ENCODE measurements at places on chromosomes 2 and 18. TPM values are rescaled to one million over a fixed set of nuclear protein-coding genes. Genes with fewer than 3 reads are reported as not detected.

DNA sequence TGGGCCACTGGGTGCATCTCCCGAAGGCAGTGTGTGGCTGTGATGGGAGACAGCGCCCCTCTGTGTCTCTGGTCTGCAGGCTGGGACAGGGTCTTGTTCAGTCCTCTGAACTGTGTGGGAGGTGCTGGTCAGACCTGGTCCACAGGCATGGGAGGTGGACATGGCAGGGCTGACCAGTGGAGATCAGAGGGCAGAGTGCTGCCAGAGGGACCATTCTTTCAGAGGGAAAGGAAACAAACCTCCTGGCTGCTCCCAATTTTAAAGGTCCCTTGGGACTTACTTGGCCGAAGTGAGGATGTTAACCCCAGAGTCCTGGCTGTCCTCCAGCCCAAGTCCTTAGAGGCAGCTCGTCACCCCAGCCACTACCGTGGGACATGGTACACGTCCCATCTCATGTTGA, 4.0 kb downstream of the CAPN13 start:
- no peak for DNase-seq

Gene ELOA2
- not detected for total RNA-seq

GRCh38 chr18:58768293-58768974, 96.2 kb upstream of the ZNF532 start:
- DNase-seq: peak; percentile 88

Gene ERICH2
- total RNA-seq: not detected

Gene ST6GAL2
- total RNA-seq: not detected

Gene FAM161A
- total RNA-seq: 6.2 TPM

DNA sequence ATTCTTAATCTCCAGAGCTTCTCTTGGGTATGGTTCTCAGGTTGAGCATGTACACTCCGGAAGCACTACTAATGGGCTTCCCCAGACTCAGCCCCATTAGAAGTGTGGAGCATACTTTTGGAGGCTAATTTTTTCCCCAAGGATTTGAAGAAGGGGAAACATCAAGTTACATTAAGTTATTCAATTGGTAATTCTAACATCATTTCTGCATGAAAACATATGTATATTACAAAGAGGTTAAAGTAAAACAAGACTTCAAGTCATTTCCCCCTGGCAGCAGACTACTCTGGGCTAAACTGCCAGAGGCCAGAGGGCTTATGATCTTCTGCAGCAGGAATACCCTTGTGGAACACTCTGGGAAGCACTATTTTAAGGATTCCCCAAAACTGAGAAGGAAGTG, 227.7 kb upstream of the STK17B start:
- DNase-seq: no peak

Gene SERPINB13
- not detected for total RNA-seq

DNA sequence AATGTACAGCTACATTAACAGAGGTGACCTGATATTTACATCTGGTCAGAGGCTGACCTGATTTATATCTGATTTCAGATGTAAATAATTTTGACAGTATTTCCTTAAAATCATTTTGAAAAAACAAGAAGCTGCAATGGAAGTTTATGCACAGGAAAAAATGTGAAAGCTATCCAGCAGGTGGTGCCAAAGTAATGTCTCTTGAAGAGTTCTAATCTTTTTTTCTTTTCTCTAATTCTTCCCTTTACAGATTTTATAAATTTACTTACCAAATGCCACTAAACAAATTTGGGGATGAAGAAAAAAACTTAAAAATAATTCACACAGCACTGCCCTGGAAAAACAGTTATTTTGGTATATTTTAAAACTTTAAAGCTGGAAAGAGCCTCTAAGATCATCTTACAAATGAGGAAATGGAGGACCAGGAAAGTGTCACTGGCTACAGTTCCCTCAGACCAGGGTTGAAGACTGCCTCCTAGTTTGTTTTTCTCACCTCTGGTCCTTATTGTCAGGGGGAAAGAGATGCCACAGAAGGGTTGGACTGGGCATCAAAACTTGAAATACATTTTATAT, 16.4 kb upstream of the FBLN7 start:
- DNase-seq: peak; percentile 62

DNA sequence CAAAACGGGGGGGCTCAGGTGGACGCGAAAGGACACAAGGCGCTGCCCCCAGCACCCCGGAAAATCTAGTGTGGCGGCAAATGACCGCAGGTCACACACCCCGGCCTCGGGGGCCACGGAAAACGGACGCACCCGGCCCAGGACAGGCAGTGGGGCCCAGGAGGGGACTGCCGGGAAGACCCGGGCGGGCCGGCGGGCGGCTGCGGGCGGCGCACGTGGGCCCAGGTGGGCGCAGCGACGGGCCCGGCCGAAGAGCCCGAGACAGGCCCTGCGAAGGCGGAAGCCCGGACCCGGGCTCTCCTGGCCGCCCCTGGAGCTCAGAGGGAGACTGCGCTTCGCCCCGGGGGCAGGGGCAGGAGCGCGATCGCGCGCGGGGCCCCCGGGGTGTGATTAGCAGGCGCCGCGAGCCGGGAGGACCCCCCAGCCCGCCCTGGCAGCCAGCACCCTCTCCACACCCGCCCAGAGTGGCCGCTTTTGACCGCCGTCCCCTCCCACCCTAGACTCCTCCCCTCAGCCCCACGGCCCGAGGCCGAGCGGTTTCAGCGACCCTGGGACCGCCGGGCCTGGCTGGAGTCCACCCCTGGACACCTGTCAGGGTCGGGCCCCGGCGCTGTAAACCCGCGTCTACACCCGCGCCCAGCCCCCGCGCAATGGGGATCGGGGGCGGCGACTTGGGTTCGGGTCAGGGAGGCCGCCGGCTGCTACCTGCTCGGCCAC, 773 bp downstream of the MBP start:
- DNase-seq: peak; percentile 54

Gene CRYGC
- not detected for total RNA-seq

GRCh38 chr2:43311276-43311675, 84.9 kb upstream of the ZFP36L2 start:
- DNase-seq: no peak

DNA sequence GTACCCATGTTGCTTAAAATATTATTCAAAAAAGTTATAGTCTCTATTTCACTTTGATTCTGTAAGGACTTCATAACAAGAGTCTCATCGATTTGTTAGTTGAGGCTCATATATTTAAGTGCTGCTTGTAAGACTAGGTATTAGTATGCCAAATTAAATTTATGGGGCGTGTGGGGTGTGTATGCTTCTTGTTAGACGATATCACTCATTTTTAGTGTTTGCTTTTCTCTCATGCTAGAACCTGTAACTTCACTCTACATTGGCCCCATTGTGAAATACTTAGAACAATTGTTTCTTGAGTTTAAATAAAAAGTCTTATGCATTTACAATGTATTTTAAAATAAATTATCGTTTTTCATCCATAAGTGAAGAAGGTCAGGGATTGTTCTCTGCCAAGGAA, 63.6 kb downstream of the CTNNA2 start:
- DNase-seq: no peak

DNA sequence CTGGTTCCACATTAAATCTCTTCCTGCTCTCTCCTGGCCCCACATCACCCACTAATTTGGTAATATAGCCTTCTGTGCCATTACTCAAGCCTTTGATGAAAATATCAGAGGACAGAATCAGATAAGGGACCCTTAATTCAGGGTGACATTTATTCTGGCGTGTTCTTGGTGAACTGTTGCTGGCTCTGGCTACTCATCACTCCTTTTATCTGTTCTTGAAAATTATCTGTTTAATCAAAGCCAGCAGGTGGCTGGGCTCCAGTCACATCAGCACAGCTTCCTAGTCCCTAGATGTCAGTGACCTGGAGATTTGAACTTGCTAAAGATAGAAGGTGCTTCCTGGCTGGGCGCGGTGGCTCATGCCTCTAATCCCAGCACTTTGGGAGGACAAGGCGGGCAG, 26.9 kb upstream of the SLC35F6 start:
- no peak for DNase-seq

Gene CCDC178
- total RNA-seq: not detected

GRCh38 chr2:233343171-233343705, 11.1 kb upstream of the DGKD start:
- DNase-seq: no peak

- no peak for DNase-seq
Observed at GRCh38 chr2:196750291-196750923, 49.1 kb downstream of the GTF3C3 start.

All from activated CD4-positive, alpha-beta T cell treated with anti-CD3 and anti-CD28 coated beads for 36 hours (primary cell).